ENCODE measurements at places on chromosomes 7 and 10.

DNA sequence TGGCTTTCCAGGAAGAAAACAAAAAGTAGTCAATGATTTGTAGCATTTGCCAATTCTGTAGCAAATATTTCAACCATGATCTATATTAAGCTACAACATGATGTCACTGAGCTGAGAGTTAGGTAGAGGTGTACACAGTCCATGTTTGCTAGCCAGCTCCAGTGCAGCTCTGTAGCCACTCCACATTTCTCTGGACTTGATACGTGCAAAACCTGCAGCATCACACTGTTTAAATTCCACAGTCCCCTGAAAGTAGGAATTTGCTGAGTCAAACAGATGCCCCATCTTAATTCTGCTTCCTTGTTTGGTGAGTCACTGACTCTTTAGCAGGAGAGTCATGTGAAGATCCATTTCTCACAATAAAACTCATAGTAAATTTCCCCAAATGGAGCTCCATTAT is 89.8 kb upstream of the LRRTM3 start:
- no peak for DNase-seq

DNA sequence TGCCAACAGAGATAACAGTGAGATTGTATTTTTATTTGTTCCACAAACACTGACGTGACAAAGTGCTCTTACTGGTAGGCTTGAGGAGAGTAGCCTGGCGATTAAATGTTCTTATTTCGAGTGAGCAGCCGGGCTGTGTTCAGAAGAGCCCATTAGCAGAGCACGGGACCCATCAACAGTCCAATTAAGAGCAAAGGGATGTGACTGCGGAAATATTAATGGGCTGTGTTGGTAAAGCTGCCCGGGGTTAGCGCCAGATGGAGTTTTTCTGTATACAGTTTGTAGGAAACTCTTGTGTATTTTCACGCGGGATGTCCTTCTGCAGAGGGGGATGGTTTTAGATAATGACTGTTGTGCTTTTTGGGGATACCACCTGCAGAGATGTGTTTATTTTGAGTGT is 104.3 kb downstream of the KIAA1217 start:
- peak; percentile 68 for DNase-seq

- DNase-seq, result no peak
These were observed 27.0 kb upstream of the GPR26 start for GRCh38 chr10:123639131-123639530.

DNA sequence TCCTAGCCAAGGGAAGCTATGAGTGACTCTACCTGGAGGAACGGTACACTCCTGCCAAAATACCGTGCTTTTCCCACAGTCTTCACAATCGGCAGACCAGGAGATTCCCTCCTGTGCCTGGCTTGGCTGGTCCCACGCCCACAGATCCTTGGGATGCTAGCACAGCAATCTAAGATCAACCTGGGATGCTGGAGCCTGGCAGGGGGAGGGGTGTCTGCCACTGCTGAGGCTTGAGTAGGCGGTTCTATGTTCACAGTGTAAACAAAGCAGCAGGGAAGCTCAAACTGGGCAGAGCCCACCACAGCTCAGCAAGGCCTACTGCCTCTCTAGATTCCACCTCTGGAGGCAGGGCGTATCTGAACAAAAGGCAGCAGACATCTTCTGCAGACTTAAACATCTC is 295.3 kb downstream of the ELMO1 start:
- no peak for DNase-seq

- no peak for DNase-seq
These were observed 716.8 kb upstream of the LRRTM3 start for GRCh38 chr10:66209025-66209424.

DNA sequence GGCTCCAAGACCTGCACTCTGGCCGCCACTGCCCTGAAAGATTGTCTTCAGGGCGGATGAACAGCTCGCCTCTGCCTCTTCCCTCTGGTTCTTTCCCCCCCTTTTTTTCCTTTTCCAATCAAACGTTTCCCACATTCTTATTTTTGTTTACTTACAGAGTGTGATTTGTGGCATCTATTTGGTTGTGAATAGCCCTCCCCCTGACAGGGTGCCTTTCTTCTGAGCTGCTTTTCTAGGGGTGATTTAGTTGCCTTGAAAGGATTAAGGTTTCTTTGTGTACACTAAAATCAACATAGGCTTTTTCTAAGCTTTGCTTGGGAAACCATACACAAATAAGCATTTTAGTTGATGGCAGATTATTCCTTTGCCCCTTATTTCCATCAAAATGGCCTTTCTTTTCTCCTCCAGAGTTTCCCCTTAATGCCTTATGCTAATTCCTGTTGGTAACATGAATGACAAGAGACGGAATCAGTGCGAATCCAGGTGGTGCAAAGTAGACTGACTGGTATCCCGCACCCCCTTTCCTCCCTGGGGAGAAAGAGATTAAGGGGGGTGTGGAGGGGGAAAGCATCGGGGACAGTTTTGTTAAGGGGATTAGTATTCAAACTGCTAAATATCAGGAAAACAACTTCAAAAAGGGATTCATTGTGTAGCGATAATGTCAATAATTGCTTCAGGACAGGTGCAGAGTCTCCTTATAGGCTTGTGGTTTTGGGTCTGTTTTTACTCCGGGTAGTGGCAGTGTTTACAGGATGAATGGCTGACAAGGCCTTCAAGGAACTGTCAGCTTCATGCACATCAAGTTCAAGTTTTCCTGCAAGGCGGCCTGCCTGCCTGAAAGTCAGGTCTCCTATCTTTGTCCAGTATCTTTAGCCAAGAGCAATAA is 431.6 kb upstream of the GALNT17 start:
- DNase-seq, result no peak

GRCh38 chr10:119416855-119417254 is 125.7 kb downstream of the RGS10 start:
- no peak for DNase-seq

- DNase-seq, result no peak
These were observed 387.1 kb downstream of the LRMDA start for GRCh38 chr10:75818552-75818951.

GRCh38 chr7:5549096-5549763 is 125.6 kb upstream of the TNRC18 start:
- DNase-seq, result no peak

DNA sequence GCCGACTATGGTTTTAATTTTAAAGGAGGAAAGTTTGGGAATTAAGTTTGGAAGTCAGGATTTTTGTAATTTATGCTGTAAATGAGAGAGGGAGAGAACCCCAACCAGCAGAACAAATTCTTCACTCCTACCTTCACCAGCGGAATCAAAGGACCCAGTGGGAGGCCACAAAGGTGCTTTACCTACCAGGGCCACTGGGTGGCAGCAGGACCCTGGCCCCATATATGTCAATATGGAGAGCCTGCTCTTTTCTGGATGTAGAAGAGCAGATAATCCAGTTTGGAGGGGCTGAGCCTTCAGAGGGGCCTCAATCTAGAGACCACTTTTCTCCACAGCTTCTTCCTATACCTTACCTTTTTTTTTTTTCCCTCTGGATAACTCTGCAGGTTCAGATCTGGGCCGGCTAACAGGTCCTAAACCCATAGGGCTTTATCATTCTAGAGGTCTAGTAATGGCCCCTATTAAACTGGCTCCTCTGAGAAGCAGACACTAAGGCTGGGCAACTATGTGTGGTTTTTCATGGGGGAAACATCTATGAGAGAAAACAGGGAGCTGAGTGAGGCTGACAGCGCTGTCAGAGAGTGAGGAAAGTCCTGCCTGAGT is 8.5 kb upstream of the SCD start:
- no peak for DNase-seq

- no peak for DNase-seq
These were observed 93.5 kb upstream of the PAX2 start for GRCh38 chr10:100651916-100652315.

GRCh38 chr7:93765475-93765874 is 125.1 kb downstream of the TFPI2 start:
- no peak for DNase-seq
